Activated T-cell treated with anti-CD3 and anti-CD28 coated beads, Interleukin-2, amount 50 U/mL, for 1 hour (primary cell): ENCODE measurements at places on chromosomes 2 and 18.

DNA sequence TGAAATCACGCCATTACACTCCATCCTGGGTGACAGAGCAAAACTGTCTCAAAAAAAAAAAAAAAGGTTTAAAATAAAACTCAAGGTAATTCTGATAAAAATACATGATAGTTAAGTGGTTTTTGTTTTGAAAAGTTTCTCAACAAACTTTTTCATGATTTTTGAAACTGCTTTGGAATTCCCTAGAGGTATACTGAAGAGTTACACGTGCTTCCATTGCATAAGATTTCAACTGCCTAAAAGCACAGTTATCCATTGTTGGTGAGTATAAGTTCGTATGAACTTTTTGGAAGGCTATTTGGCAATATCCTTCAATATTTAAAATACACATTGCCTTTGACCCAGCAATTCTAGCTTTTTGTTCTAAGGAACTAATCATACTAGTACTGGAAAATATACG, 74.9 kb downstream of the USP34 start:
- no peak for DNase-seq

DNA sequence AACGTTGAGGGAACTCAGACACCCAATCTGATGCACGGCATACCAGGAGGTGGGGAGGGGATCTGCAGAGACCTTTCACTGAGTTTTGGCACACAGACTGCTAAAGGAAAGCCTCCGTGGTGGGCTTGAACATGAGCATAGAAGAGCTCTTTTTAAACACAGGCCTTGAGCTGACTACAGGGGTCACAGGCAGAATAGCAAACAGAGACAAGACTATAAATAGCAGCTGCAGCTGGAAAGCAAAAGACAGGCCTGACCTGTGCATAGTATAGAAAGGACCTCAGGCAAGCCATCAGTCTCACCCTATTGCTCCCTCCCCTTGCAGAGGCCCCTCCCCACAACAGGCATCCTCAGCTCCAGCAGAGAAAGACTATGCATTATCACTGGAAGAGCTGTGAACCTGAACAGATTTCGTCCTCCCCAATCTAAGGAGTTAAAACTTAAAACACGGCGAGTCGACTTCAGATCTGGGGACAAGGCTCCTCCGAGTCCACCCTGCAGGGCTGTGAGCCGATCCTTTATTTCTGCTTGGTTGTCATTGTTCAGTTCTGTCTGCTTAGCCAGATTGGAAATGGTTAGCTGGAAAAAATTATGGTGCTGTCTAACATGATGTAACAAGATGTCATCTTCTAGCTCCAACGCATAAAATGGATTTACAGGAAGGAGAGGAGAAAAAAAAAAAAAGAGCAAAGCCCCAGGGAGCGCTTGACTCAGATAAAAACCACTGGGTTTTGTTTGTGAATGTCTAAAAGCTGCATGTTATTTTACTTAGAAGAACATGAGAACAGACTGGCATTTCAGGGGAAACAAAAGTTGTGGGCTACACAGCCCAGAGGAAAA, 25.2 kb upstream of the LCLAT1 start:
- peak; percentile 34 for DNase-seq

DNA sequence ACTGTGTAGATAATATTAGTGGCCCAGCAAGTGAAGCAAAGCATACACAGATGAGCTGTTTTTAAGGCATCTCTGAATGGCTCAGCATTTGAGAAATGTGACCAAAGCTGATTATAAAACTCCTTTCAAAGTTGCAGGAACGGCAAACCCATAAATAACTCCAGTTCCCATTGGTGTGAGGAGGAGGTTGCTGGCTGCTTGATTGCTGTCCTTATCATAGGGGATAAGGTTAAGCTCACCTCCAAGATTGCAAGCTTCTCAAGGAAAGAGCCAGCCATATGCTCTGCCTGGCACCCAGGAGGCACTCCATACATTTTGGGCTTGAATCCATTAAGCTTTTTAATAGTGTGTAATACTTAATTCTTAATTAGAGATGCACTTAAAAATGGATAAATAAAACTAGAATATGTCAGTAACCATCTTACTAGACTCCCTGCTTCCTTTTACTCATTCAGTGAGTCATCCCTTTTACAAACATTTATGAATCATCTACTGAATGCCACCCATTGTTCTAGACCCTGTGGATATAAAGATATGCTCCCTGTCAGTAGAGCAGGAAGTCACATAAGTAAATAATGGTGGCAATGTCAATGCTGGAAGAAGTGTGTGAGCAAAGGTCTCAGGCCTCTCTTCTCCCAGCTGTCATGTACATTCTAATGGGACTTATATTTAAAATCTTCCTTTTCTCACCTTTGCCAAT, 99.3 kb downstream of the SPATS2L start:
- no peak for DNase-seq

- no peak for DNase-seq
Observed at GRCh38 chr2:205771031-205771430, 88.7 kb downstream of the NRP2 start.

DNA sequence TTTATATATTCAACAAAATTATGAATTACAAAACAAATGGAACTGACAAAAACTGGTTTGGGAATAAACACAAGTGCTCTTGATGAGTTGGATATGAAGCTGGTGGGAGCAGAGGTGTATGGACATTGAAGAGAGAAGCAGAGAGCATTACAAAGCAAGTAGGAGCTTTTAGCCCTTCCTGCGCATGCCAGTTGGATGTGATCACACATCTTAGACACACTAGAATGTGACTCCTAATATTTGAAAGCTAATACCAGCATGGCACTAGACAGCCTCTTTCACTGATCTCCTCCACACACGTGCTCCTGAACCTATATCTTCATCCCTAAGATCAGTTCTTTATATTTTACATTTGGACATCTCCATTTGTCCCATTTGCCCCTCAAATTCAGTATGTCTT, 298.1 kb downstream of the MTX2 start:
- DNase-seq = no peak

DNA sequence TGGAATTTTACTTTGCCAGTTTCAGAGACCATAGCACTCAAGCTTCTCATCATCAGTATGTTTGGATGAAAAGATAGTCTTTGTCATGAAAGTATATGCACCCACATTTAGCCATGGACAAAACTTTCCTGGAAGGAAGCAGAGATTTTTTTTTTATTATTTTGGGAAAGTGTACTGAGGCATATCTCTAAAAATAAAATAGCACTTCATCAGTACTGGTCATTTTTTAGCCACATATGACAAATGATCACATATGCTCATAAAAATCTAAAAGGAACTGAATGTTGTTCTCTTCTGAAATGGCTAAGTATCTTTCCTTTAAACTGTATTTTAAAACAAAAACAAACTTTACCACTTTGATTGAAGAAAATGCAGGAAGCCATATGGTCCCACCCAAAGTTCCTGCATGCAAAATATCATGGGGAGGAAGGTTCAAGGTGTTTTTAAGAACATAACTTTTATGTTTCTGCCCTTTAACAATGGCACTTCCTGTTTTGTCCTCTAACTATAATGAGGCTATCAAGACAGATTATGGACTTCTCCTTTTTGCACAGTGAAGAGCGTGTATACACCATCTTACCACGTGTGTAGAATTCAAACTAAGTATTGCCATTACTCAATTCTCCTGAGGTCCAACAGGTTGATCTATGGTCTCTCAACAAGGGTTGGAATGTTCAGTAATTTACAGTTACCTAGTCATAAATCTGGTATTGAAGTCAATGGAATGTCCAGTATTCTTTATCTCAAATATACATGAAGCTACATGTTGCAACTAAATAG, 77.1 kb upstream of the SLC39A10 start:
- DNase-seq = no peak

GRCh38 chr2:29518010-29518409, 402.8 kb downstream of the CLIP4 start:
- no peak for DNase-seq

DNA sequence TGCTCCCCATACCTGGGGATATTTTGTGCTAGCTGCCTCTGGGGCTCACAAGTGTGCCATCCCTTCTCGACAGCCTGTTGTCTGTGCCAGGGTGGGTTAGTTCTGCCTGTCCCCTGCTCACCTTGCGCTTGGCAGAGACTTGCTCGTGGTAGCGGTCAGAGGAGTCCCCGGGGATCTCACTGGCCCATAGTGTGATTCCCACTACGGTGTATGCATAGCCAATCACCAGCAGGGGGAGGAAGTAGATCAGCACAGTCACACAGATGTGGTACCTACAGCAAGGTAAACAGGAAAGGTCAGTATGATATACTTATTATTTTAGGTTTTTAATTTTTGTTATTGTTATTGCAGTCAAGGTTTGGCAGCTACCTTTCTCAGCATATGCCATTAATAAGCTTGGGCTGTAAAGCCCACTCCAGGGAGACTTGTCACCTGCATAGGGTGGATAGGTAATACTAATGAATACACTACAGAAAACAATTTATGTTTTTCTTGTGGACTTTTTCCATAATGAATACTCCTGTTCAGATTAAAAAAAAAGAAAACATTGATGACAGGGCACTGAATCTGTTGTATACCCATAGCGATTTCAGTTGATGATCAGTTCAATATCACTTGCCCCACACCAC, 95.2 kb downstream of the POLE4 start:
- no peak for DNase-seq

DNA sequence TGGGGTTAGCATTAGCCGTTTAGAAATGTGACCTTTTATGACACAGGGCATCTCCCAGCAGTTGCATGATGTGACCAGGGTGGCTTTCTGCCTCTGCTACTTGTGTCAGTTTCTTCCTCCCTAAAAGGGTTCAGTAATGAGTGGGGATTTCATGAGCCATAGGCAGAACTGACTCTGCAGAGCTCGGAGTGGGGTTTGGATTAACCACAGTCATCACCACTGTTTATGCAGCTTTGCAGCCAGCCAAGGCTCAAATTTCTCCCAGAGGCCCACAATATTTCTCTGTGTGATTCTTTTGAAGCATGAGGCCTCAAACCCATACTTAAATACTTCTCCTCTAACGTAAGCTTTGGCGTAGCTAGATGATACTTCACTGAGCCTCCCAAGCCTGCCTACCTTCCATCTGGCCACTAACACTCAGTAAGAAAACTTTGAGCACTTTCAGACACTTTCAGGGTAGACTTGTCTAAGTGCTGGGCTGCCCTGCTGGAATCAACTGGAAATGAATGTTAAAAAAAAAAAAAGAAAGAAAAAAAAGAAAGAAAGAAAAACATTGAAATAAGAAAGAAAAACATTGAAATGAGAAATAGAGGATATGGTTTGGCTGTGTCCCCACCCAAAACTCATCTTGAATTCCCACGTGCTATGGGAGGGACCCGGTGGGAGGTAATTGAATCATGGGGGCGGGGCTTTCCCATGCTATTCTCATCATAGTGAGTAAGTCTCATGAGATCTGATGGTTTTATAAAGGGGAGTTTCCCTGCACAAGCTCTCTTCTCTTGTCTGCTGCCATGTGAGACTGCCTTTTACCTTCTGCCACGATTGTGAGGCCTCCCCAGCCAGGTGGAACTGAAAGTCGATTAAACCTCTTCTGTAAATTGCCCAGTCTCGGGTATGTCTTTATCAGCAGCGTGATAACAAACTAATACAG, 11.5 kb upstream of the LAPTM4A start:
- no peak for DNase-seq

DNA sequence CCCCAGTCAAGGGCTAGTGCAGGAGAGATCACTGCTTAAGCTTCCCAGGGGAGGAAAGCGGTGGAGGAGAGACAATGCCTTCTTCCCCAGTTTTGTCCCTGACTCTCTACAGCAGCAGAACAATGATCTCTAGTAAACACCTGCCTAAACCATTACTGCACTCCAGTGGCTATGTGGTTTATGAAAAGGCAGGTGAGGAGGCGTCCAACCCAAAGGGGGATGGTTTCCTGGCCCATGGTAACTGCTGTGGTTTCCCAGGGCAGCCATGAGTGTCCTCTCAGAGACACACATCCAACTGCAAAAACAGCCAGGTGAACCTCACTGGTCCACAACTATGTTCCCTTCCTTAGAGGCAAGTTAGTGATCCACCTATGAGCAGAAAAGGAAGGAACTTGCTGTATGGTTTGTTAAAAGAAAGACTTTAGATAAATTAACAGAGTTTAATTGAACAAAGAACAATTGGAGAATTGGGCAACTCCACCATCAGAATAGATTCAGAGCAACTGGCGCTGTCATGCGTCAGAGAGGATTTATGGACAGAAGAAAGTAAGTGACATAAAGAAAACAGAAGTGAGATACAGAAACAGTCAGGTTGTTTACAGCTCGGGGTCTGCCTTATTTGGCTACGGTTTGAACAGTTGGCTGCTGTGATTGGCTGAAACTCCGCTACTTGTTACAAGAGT, 4.8 kb upstream of the TTC39C start:
- no peak for DNase-seq

- no peak for DNase-seq
Observed at GRCh38 chr2:235255693-235256092, 238.2 kb upstream of the AGAP1 start.

DNA sequence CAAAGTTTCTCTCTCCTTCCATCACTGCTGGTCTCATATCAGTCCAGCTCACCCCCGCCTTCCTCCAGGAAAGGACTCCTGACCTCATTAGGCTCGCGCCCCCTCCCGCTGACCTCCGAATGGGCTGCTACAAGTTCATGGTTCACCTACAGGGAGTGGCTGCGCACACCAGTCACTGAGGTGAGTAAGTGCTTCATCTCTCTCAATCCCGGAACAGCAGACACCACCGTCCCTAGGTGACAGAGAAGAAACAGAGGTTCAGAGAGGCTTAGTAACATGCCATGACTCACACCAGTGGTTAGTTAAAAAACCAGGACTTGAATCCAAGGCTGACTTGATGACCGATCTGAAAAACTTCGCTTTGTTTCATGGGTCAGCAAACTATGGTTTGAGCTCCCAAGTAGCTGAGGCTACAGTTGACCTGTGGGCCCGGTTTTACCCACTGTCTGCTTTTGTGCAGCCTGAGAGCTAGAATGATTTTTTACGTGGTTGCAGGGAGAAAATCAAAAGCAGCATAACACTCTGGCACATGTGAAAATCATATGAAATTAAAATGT, 42.0 kb downstream of the ZFP36L2 start:
- DNase-seq = no peak

DNA sequence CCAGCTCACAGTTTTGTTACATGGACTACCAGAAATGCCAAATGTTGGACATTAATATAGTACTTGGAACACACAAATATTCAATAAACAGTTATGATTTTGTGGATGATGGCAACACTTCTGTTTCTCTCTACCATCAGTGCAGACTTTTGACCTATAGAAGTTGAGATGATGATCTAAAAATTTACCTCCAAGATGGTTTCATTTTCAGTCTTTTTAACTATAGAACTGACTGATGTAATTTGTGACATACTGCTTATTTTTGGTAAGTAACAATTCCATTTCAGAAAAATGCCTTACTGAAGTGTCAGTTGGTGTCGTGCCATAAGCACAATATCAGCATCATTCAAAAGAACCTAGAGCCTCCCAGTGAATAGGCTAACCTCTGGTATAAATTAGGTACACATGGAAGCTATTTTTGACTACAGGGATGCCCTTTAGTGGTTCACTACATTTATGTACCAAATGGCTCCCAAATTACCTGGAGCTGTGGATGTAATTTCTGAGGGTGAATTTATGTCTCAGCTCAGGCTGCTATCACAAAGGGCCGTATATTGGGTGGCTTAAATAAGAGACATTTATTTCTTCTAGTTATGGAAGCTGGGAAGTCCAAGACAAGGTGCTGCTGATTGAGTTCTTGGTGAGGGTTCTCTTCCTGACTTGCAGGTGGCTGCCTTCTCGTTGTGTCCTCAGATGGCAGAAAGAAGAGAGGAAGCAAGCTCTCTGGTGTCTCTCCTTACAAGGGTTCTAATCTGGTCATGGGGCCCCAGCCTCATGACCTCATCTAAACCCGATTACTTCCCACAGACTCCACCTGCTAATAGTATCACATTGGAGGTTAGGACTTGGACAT, 66.5 kb downstream of the ALPK2 start:
- DNase-seq = no peak
